ENCODE measurements at places on chromosomes 4 and X. TPM values are rescaled to one million over a fixed set of nuclear protein-coding genes. Genes with fewer than 3 reads are reported as not detected.

GRCh38 chr4:5128569-5128968 is 77.3 kb downstream of the STK32B start:
- H3K4me1 ChIP-seq, result no peaks in the 10 kb centered on the region
- H3K27me3 ChIP-seq, result no peaks in the 10 kb centered on the region
- H3K36me3 ChIP-seq, result no peaks in the 10 kb centered on the region
- no peak overlapping the region for H3K27ac ChIP-seq
- no peak for DNase-seq
- no peak overlapping the region for H3K4me3 ChIP-seq

DNA sequence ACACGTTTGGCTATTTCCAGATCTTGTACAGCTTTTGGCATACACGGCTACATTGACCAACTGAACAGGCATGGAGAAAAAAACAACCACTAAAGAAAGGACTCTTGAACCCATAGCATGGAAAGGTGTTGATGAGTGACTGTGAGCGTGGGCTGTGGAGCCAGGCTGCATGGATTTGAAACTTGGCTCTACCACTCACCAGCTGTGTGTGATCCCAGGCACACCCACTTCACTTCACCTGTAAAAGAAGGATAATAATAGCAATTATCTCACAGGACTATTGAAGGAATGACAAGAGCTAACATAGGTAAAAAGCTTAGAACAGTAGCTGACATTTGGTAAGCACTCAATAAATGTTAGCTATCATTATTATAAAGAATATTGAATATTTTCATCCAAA is 301.7 kb upstream of the CPEB2 start:
- H3K27me3 ChIP-seq, result no peaks in the 10 kb centered on the region
- peak overlapping the region; percentile 68 for H3K27ac ChIP-seq
- H3K36me3 ChIP-seq, result no peaks in the 10 kb centered on the region
- DNase-seq, result peak; percentile 36
- peaks cover 14% of the 10 kb centered on the region for H3K4me1 ChIP-seq

DNA sequence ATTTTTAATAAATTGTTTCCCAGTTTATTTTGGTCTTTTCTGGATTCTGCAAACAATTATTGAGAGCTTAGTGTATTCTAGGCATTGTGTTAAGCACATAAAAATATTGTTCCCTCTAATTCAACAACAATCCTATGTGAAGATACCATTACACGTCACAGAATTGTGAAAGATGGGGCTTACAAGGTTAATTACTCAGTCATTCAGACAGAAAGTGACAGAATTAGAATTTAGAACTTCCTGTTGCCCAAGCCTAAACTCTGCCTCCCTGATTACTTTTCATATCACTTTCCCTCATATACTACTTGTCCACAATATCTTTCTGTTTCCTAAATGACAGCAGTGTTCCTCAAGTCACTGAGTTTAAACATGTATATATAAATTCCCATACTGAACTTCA is 186.7 kb upstream of the VEGFC start:
- DNase-seq, result no peak
- H3K27ac ChIP-seq, result no peak overlapping the region
- H3K36me3 ChIP-seq, result no peaks in the 10 kb centered on the region
- no peaks in the 10 kb centered on the region for H3K27me3 ChIP-seq
- no peaks in the 10 kb centered on the region for H3K4me1 ChIP-seq

- no peaks in the 10 kb centered on the region for H3K27me3 ChIP-seq
- no peak overlapping the region for H3K4me3 ChIP-seq
- no peak overlapping the region for H3K27ac ChIP-seq
- no peaks in the 10 kb centered on the region for H3K36me3 ChIP-seq
Measured at GRCh38 chr4:25446611-25447010, 69.5 kb downstream of the ANAPC4 start.

GRCh38 chr4:47194036-47194737 is 162.8 kb downstream of the GABRB1 start:
- H3K36me3 ChIP-seq, result no peaks in the 10 kb centered on the region
- no peak overlapping the region for H3K4me3 ChIP-seq
- H3K4me1 ChIP-seq, result no peaks in the 10 kb centered on the region
- H3K27ac ChIP-seq, result no peak overlapping the region

GRCh38 chr4:108794136-108794535 is 31.3 kb upstream of the ETNPPL start:
- no peak overlapping the region for H3K4me3 ChIP-seq
- H3K4me1 ChIP-seq, result no peaks in the 10 kb centered on the region
- no peaks in the 10 kb centered on the region for H3K36me3 ChIP-seq
- H3K27me3 ChIP-seq, result peaks cover 4% of the 10 kb centered on the region

- DNase-seq, result no peak
- H3K4me1 ChIP-seq, result no peaks in the 10 kb centered on the region
- no peak overlapping the region for H3K27ac ChIP-seq
- no peaks in the 10 kb centered on the region for H3K27me3 ChIP-seq
Measured at GRCh38 chr4:176841711-176842112, 49.0 kb upstream of the VEGFC start.

DNA sequence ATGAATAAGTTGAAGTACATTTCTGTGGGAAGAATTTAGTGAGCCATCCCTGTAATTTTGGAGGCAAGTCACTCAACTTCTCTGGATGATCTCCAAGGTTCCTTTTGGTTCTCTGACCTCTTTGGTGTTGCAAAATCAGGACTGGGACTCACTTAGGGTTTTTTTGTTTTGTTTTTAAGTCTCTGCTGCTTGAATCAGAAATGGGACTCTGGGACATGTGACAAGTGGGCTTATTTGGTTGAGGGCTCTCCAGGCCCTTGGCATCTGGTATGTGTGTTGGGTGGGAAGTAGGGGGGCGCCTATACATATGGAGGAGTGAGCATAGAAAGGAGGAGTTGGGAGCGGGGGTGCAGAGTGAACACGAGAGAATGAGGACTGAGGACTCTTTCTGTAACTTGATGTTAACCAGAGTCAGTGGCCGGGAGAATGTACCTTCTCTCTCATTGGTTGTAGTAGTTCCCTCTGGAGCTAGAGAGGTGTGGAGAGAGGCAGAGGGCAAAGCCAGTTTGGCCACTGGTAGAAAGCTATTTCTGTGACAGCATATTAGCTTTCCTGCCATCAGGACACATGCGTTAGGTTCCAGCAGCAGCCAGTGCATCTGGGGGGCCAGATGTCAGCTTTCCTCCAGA is 1.9 kb downstream of the ARHGAP10 start:
- H3K27me3 ChIP-seq, result no peaks in the 10 kb centered on the region
- H3K27ac ChIP-seq, result no peak overlapping the region
- H3K4me3 ChIP-seq, result peak overlapping the region; percentile 68
- no peaks in the 10 kb centered on the region for H3K36me3 ChIP-seq
- DNase-seq, result no peak

The SMC1A gene
- polyA plus RNA-seq, result 6.8 TPM

The TSPAN7 gene
- 20.6 TPM for polyA plus RNA-seq
